ENCODE measurements at places on chromosomes 3 and 15. TPM values are rescaled to one million over a fixed set of nuclear protein-coding genes. Genes with fewer than 3 reads are reported as not detected.

MRAS gene
- total RNA-seq = 7.5 TPM

PLS1 gene
- 1.3 TPM for total RNA-seq

KNL1 gene
- total RNA-seq = 11.8 TPM

CCDC14 gene
- 29.3 TPM for total RNA-seq

CCDC191 gene
- 2.6 TPM for total RNA-seq

B3GNT5 gene
- total RNA-seq = 28.3 TPM

GPR176 gene
- total RNA-seq = 56.6 TPM

ACOX2 gene
- total RNA-seq = 2.0 TPM

DNAH1 gene
- 8.5 TPM for total RNA-seq

KAT2B gene
- 13.4 TPM for total RNA-seq

CCDC54 gene
- not detected for total RNA-seq

CLCN2 gene
- 4.4 TPM for total RNA-seq

GHSR gene
- not detected for total RNA-seq

HYKK gene
- 1.8 TPM for total RNA-seq

RBP2 gene
- total RNA-seq = not detected

HMCES gene
- 20.9 TPM for total RNA-seq

SST gene
- total RNA-seq = not detected

PLA1A gene
- total RNA-seq = 1.3 TPM

SOX2 gene
- total RNA-seq = not detected

SH2D7 gene
- total RNA-seq = not detected

RARRES1 gene
- total RNA-seq = 1.3 TPM

DPPA2 gene
- total RNA-seq = not detected

HYAL2 gene
- total RNA-seq = 582 TPM

SLC22A14 gene
- total RNA-seq = 0.10 TPM

UROC1 gene
- not detected for total RNA-seq

IGDCC3 gene
- total RNA-seq = 0.33 TPM

FEZF2 gene
- not detected for total RNA-seq

NANOGP8 gene
- total RNA-seq = 0.38 TPM

RETNLB gene
- not detected for total RNA-seq

BNC1 gene
- 5.2 TPM for total RNA-seq

EPHA3 gene
- total RNA-seq = not detected

CSPG4 gene
- total RNA-seq = 0.33 TPM

IMPG2 gene
- total RNA-seq = 0.98 TPM

CACNA2D2 gene
- not detected for total RNA-seq

ADAMTSL3 gene
- total RNA-seq = under 0.01 TPM

DAPK2 gene
- 9.1 TPM for total RNA-seq

TJP1 gene
- 152 TPM for total RNA-seq

CORO2B gene
- total RNA-seq = 4.2 TPM

DUT gene
- total RNA-seq = 39.2 TPM

SRP14 gene
- 127 TPM for total RNA-seq

FETUB gene
- not detected for total RNA-seq

CCR1 gene
- not detected for total RNA-seq

MSL2 gene
- total RNA-seq = 22.7 TPM

GOLGA8T gene
- total RNA-seq = not detected

TRPM1 gene
- 0.38 TPM for total RNA-seq

DNAJA4 gene
- total RNA-seq = 3.7 TPM

PLA2G4E gene
- not detected for total RNA-seq

TMEM158 gene
- total RNA-seq = 1.9 TPM

MED12L gene
- 0.65 TPM for total RNA-seq

FAM3D gene
- total RNA-seq = not detected

LPCAT4 gene
- total RNA-seq = 10.1 TPM

PLAAT1 gene
- total RNA-seq = 0.98 TPM

SCAANT1 gene
- not detected for total RNA-seq

LYZL4 gene
- not detected for total RNA-seq

GUCA1C gene
- total RNA-seq = not detected

NPAP1 gene
- total RNA-seq = not detected

BDH1 gene
- 2.9 TPM for total RNA-seq

PLXNA1 gene
- 30.2 TPM for total RNA-seq
